ENCODE measurements at places on chromosomes 7 and 10.

- DNase-seq, result no peak
Measured at GRCh38 chr7:3210531-3210930, 90.5 kb upstream of the SDK1 start.

- DNase-seq, result no peak
Measured at GRCh38 chr7:133484086-133484485, 231.2 kb downstream of the EXOC4 start.

DNA sequence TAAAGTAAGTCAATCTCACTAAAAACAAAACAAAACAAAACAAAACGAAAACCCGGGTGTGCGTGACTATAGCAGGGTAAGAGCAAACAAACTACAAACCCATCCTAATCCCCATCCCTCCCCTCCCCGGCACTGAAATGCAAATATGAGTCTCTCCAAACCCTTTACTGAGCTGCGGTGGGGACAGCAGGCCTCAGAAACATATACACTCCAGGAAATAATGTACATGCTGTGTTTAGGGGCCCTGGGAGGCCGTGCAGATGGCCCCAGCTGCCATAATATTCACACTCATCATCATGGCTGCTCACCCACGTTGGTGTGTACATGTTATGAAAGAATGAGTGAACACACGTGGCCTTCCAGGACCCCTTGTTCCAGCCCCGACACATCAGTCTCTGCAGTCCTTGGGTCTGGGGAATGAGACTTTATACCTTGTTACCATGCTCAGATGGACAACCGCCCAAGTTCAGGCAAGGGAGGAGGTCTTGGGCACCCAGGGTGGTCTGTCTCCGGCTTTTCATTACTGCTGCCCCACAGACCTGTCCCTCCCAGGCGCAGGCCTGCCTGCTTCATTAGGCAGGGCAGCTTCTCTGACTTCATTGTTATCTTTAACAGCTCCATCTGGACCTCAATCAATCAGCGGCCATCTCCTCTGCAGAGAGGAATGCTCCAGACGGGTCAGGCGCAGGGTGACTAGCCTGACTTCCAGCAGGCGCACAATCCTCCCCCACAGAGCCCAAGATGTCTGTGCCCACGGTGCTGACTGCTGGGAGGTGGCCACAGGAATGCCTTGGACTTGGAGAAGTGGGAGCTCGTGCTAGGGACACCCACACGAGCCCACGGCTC is 20.6 kb downstream of the HSPA12A start:
- peak; percentile 3 for DNase-seq

- DNase-seq, result no peak
Measured at GRCh38 chr7:96284835-96285234, 37.1 kb downstream of the SLC25A13 start.

GRCh38 chr7:141381794-141382427 is 169.3 kb upstream of the AGK start:
- DNase-seq, result no peak

GRCh38 chr7:84533182-84533581 is 338.6 kb upstream of the SEMA3A start:
- no peak for DNase-seq

DNA sequence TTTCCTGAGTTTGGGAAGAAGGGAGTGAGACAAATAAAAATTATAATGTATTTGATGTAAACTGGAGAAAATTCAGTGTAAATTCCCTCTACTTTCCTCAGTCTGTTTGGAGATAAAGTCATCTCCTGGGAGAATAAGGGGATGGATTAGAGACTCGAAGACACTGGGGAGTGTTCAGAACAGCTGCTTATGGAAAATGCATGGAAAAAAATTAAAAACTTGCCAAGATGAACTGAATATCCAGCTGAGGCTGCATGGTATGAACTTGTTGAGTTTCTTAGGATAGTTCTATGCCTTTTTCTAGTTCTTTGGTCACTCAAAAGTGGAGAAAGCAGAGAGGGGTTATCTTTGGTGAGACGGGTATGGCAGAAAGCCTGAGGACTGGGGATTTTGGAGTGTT is 210.5 kb downstream of the BICC1 start:
- DNase-seq, result no peak

- no peak for DNase-seq
Measured at GRCh38 chr10:27774831-27775230, 29.2 kb upstream of the MKX start.

DNA sequence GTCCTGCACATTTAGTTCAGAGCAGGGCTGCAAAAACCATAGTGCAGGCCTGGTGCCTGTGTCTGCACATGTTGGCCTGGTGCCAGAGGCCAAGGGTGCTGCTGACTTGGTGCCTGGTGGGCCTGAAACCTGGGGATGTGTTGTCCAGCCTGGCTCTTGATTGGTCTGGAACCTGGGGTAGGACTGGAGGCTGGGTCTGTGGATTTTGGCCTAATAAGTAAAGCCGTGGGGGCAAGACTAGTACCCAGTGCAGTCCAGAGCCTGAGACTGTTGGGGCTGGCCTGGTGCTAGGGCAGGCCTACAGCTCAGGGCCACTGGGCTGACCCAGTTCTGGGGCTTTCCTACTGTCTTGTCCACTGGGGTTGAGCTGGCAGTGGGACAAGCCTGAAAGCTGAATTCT is 817.9 kb downstream of the DNAJB9 start:
- DNase-seq, result no peak

- DNase-seq, result no peak
Measured at GRCh38 chr10:50640238-50640637, 16.5 kb upstream of the SGMS1 start.

- no peak for DNase-seq
Measured at GRCh38 chr10:35794703-35795102, 152.6 kb upstream of the FZD8 start.

DNA sequence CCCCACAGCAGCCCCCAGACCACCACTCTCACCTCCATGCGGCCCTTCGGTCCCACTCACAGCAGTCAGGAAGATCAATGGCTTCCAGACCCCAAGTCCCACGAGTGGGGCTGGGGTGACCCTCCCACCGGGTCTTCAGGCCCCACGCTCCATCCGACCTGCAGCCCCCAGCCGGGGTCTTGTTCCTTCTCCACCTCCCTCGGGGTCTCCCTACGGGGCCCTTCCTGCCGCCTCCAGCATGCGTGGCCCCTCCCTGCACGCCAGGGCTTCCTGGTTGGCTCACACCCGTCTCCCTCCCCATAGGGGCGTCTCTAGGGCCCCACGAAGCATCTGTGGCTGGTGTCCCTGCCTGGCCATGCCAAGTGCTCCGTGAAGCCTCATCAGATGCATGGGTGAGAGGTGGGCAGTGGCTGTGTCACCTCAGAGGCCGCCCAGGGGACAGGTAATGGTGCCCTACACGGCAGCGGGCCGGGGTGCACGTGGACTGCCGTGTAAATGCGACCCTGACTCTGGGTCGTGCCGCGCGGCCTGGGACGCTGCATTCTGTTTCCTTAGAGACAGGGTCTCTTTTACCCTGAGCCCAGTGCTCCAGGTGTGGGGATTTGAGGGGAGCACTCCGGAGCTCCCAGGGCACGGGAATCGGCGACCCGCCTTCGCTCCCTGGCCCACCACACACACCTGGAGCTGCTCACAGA is 19.9 kb downstream of the ADAP1 start:
- DNase-seq, result no peak

DNA sequence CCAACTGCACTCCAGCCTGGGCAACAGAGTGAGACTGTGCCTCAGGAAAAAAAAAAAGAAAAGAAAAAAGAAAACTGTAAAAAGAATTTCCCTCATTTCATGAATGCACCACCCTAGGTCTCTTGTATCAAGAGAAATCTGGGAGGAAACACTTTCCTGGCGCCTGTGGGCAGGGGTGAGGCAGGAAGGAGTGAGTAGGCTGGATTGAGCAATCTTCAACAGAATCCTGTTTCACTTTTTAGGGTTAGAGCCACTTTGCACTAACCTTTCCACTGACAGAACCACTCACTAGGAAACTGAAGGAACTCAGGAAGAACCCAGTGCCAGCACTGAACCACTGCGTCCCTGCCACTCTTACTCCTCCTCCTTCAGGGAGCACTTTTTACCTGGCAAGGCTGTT is 282.1 kb downstream of the CCDC3 start:
- DNase-seq, result no peak

DNA sequence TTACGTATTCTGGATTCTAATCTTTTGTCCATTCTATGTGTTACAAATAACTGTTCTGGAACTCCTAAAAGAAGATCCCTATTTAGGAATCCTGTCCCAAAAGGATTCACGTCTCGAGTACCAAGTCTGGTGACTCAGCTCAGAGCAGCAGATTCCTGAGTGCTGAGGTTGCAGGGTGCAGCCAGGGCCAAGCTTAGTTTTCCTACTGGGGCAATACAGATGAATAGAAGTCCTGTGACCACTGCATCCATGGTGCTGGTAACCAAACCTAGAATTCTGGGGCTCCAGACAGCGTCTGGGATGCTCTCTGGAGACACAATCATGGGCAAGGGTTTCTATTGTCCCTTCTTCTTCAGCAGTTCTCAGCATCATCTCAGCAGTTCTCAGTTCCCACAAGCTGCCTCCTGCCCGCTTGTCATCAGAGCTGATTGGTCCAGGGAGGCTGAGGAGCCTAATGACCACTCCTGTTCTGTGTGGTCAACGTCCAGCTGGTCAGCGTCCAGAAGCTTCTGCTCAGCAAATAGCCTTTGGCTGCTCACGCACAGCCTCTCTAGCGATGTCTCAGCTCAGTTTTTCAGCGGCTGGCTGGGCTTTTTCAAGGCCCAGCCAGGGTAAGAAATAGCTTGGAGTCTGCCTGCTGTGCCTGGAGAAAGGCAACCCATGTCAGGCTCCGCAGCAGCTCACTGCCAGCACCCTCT is 50.4 kb upstream of the C7orf33 start:
- no peak for DNase-seq

GRCh38 chr7:17832242-17832641 is 108.1 kb downstream of the SNX13 start:
- DNase-seq, result no peak

DNA sequence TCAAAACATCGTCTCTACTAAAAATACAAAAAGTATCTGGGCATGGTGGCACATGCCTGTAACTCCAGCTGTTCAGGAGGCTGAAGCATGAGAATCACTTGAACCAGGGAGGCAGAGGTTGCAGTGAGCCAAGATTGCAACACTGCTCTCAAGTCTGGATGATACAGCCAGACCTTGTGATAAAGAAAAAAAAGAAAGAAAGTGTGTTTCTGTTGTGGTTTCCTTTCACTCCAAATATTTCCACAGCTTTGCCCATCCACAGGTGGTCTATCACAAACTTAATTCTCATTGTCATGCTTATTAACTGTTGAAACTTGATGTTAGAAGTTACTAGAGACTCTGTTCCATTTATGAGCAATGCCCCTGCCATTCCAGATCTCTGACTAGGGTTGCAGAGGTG is 316.0 kb upstream of the SEMA3C start:
- DNase-seq, result no peak

GRCh38 chr10:122710576-122710975 is 10.9 kb upstream of the C10orf120 start:
- DNase-seq, result no peak

DNA sequence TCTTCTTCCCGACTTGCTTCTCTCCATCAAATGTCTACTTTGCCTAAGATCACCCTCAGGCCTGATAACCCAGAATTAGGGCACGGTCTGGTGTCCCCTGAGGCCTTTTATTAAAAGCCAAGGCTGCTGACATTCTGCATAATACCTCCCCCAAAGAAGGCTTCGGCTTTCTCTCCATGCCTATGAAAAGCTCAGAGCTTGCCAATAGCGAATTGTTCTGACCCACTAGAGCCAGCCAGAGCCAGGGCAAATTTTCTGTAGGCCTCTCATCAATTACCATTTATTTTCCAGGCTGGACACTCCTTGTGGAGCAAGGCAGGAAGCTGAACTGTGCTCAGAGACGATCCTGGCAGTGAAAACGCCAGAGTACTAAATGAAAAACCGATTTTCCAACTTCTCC is 64.3 kb upstream of the ADRB1 start:
- DNase-seq, result no peak

- no peak for DNase-seq
Measured at GRCh38 chr7:84712374-84713121, 474.3 kb downstream of the SEMA3D start.

DNA sequence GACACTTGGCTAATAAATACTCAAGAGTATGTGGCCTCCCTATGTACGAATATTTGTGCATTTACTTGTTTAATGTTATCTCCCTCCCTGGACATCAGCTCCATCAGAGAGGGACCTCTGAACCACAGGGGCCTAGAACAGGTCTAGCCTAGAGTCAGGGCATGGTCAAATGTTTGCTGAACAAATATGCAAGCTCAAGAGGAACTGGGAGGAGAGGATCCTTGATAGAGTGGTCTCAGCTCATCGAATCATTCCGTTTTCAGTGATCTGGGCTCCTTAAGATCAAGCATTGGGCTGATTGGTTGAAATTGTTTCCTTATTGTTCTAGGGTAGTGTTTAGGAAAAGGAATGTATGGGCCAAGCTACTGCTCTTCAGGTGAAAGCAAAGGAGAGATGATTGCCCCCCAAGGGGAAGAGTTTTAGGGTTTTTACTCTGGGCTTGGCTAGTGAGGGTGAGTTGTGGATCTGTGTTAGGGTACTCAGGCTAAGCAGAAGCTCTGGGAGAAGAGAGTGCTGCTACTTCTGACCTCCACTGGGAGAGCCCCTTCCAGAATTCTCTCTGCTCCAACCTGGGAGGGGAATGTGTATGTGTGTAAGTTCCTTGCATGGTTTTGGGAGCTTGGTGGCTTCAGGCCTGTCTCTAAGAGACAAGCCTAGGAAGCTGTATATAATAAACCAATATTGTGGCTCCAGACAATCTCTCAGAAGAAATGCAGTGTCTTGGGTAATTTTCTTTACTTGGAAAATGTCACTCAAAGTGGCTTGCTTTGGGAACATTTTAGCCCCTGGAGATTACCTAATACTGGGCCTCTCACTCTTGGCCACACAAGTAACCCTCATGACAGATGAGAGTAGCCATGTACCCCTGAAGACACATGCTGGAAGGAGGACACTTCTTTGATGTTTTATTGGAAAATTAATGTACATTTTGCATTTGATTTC is 110.0 kb downstream of the EMX2 start:
- DNase-seq, result no peak

DNA sequence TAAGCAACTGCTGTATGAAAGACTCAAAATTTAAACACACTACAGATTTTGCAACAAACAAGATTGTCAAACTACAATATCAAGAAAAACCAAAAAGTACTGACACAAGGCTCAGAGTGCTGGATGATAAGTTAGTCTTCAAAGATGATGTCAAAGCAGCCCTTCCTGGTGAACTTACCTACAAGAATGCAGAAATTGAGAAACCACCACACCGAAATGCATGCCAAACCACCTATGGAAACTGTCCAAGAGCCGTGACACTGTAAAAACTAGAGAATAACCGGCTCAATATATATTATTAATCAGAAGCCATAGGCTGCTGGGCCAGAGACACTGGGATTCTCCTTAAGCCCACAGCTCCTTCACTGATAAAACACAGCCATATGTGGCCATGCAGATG is 25.3 kb downstream of the DENND11 start:
- no peak for DNase-seq

DNA sequence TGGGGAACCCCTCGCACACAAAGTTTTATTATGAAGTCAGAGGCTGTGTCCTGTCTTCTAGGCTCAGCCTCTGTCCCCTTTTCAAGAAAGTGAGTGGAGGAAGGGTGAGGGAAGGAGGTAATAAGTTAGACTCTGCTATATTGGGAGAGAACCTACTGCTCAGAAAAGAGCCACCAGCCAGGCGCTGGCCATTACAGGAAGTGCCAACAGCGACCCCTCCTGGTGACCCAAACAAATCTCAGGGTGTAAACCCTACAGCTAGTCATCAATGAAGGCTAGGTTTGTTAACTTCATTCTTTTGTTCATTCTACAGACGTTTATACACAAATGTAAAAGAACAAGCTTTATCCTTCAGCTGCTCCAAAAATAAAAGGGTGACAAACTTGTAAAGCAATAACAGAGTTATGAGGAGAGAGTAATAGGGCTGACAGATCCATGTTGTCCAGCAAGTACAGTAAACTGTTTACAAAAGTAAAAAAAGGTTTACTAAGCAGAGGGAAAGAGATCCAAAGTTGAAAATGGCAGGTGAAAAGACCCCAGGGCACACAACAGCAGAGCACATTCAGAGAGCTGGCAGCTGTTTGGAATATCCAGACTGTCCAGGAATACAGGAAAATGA is 82.7 kb downstream of the FAM204A start:
- no peak for DNase-seq
